ENCODE measurements at places on chromosomes 6 and 20.

DNA sequence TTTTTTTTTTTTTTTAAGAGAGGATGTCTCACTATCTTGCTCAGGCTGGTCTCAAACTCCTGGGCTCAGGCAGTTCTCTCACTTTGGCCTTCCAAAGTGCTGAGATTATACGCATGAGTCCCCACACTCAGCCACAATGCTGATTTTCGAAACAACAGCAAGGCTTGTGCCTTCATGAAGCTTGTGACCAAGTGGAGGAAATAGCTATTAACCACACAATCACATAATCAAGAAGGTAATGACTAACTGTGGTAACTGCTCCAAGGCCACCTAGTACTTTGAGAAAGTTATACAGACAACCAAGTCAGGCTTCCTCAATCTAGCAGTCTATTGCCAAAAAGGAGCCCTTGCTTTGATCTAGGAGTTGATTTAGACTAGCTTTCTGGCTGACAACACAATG, 46.3 kb downstream of the SOD2 start:
- DNase-seq = no peak

- no peak for DNase-seq
Observed at GRCh38 chr20:40999841-41000240, 28.8 kb upstream of the TOP1 start.

GRCh38 chr6:143376375-143376774, 74.1 kb downstream of the ADAT2 start:
- DNase-seq = no peak

- DNase-seq = no peak
Observed at GRCh38 chr20:22001886-22002285, 296.4 kb downstream of the PAX1 start.

- no peak for DNase-seq
Observed at GRCh38 chr20:45782890-45783289, 8.8 kb downstream of the WFDC3 start.

DNA sequence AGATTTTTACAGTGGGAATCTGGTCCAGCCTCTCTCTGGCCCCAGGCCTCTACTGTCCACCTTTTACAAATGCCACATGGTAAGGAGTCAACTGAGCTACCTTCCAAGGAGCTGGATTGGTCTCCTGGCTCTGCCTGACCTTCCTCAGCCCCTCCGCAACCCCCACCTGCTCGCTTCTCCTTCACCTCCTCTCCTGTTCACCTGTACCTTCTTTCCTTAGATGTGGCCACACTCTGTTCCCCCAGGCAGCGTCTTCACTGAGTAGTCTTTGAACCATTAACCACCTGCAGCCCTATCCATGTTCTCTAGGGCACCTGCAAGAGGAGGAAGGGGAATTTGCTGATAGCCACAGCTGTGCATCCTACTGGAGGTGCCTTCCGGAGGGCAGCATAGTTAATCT, 55.3 kb upstream of the DDR1 start:
- DNase-seq = no peak

DNA sequence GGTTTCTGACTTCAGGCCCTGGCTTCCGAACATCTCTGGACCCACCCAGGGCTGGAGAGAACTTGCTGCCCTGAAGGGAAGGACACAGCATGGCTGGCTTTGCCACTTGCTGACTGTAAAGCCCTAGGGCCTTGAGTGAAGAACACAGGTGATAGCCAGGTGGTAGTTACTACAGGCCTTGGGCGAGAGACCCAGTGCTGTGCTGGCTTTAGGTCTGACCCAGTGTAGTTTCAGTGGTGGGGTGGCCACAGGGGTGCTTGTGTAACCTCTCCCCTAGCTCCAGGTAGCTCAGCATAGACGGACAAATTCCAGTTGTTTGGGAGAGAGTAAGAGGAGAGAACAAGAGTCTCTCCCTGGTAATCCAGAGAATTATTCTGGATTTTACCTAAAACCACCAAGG, 27.1 kb downstream of the NCOA6 start:
- DNase-seq = no peak

DNA sequence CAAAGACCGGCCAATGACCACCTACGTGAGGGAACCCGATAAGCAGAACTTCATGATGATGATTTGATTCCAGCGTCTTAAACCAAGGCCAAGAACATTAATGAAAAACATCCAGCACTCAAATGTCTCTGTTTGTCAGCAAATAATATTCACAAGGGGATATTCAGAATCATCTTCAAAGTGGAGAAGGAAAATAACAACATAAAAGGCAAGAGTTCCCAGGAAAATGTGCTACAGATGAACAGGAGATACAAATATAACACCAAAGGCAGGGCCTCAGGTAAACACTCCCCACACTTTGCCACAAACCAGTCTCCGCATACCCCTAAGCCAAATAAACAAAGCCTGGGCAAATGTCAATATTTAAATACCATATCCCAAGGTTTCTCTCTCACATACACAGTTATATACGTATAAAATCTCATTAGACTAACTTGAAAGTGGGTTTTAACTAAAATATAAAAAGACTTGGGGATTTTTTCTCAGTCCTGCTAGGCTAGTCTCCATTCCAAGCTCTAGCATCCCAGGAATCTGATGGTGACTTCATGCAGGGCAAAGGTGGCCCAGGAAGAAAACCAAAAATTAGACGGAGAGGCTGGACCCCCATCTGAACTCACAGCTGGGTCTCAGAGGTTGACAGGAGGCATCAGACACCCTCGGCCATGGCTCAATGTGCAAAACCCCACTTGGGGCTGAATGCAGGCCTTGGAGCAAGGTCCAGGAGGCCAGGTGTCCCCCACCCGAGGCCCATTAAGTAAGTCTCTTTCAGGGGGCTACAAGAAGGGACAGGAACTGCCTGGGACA, 32.1 kb downstream of the TRAM2 start:
- no peak for DNase-seq

DNA sequence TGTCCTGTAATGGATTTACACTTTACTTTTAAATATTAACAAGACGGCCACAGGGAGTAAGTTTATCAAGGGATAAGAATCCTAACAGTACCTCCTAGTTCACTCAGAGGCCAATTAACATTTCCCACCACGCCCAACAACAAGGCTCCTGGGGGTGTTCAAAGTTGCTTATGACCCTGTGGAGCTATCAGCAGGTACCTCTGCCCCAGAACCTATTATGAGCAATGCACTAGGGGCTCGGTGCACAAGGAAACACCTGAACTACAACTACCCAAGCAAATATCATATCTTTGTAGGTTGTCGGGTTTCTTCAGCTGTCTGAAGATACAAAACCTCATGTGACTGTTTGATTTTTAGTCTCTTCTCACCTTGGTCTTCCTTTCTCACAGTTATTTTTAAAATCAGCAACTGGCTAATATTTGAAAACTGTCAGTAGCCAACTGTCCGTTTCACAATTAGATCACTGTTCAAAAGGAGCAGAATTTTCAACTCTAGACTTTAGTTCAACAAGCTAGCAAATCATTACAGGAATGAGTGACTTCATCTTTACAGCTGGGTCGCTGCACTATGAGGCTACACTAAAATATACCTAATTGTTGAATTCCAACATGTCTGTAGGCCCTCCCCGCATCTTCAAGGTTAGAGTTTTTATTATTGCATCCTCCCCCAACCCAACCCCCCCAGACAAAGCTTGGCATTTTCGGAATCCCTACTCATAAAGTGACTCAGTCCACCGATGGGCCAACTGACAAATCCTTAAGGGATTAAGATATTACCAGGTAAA, 38.1 kb downstream of the B4GALT5 start:
- no peak for DNase-seq

- DNase-seq = no peak
Observed at GRCh38 chr6:157906537-157907061, 75.1 kb upstream of the SYNJ2 start.

DNA sequence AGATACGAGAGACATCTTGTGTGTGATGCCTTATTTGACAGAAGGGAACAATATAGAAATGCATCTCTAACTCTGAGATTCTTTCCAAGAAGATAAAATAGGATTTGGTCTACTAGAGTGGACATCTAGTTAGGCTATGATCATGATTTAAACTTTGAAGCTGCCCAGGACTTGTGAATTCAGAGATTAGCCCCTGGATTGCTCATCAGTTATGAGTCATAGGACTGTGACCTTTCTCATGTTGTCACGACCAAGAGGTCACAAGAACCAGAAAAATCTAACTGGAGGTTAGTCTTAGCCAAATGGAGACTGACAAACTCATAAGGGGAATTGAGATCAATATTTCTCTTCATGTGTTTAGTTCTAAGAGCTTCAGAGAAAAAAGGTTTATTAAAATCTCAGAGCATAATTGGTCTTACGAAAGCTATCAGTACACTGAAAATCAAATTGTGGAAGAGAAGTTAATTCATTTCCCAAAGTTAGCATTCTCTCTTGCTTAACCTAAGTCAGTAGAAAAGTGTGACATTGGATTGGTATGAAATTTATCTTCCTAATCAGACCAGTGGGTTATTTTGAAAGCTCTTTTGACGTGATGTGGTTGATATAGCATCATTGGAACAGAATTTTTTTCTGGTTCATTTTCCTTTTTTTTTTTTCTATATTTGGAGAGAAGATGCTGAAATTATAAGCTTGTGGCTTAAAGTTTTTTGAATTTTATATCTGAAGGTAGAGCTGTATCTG, 245.7 kb downstream of the RNF144B start:
- peak; percentile 1 for DNase-seq

Measured in GM04504 (cell line).